ENCODE measurements at places on chromosomes 2 and 18. TPM values are rescaled to one million over a fixed set of nuclear protein-coding genes. Genes with fewer than 3 reads are reported as not detected.

- peak; percentile 97 for DNase-seq
These were observed 30.9 kb downstream of the MBP start for GRCh38 chr18:77101410-77102258.

GRCh38 chr2:64383016-64383591 lies 70.9 kb upstream of the LGALSL start:
- peak; percentile 73 for DNase-seq

- DNase-seq = no peak
These were observed 3.5 kb upstream of the NEUROD1 start for GRCh38 chr2:181683518-181684453.

GRCh38 chr18:77223653-77224052 lies 26.0 kb upstream of the GALR1 start:
- DNase-seq = no peak

- peak; percentile 49 for DNase-seq
These were observed 105.1 kb downstream of the RDH14 start for GRCh38 chr2:18455236-18455862.

DNA sequence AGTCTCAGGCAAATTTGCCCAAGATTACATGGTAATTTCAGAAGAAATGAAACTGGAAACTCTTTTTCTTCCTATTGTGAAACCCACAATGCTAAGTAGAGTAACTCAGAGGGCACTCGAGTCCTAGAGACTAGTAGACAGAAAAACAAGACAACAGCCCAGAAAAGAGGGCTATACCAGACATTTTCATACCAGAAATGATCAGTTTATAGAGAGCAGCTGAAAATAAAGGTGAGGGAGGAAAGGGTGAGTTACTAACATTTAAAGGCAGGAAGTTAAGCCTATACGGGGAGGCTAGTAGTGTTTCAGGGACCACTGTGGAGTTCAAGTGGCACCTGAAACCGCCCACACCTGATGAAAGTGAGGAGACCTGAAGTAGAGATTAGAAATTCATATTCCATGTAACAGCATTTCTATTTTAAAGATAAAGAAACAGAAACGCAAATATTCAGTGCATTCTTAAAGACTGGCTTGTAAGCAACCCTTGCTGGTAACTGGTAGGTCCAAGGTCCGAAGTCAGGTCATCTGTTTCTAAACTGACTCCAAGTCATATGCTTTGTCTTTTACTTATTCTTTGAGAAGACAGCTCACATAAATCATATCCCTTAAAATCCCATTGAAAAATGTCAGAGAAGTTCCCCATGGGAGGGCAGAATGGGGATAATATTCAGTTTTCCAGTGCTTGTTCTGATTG lies 145.1 kb upstream of the ITGB6 start:
- DNase-seq = no peak

GRCh38 chr2:205758051-205758450 lies 75.8 kb downstream of the NRP2 start:
- no peak for DNase-seq

The ADRA2B gene
- 0.98 TPM for total RNA-seq

The CBLN2 gene
- 0.46 TPM for total RNA-seq
